ENCODE measurements at places on chromosomes 3 and 15. TPM values are rescaled to one million over a fixed set of nuclear protein-coding genes. Genes with fewer than 3 reads are reported as not detected.

- peak; percentile 50 for DNase-seq
These were observed 45.7 kb downstream of the B3GNT5 start for GRCh38 chr3:183298701-183299153.

- peak; percentile 55 for DNase-seq
These were observed 65.5 kb upstream of the UBE3A start for GRCh38 chr15:25504307-25504706.

DNA sequence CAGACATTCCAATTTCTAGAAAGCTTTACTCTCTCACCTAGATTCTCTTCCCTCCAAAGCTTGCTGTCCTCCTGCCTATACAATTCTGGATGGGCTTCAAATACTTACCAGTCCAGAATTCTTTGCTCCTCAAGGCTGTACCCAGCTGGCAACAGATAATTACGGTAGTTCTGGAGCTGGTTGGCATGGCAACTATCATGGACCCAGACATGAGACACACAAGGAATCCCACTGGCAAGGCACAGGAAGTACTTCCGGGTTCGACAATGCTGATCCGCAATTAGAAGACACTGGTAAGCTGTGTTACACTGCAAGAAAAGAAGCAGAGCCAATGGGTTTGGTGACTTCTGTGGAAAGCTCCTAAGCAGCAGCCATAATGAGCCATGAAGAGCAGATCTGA is 37.9 kb downstream of the TUBGCP4 start:
- no peak for DNase-seq

DNA sequence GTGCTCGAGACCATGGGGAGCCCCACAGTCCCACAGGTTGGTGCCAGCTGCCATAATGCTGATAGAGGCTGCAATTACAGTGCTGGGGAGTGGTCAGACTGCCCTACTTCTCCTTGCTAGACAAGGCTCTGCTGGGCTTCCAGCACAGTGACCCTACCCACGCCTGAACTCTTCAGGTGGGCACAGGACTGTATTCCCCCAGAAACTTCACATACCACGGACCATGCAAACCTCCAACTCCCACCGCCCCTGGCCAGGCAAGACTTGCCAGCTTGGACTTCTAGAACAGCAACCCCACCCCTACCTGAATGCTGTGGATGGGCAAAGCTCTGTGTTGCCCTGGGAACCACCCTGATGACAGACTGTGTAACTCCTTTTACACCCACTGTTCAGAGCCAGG is 885.3 kb downstream of the SI start:
- no peak for DNase-seq

SAMD7 gene
- not detected for total RNA-seq

Data from PC-3 (cell line).